ENCODE measurements at places on chromosomes 6 and 20.
A peak's percentile ranks its signal among the peaks of the same experiment; 100 is the strongest.

GRCh38 chr20:61706259-61706961 is 359.3 kb downstream of the TAF4 start:
- DNase-seq = peak; percentile 28

GRCh38 chr20:32482143-32482441 is 103.0 kb downstream of the NOL4L start:
- DNase-seq = no peak

GRCh38 chr6:163288066-163288465 is 126.5 kb upstream of the QKI start:
- DNase-seq = no peak

GRCh38 chr20:62479156-62479555 is 3.4 kb upstream of the GATA5 start:
- DNase-seq = no peak

DNA sequence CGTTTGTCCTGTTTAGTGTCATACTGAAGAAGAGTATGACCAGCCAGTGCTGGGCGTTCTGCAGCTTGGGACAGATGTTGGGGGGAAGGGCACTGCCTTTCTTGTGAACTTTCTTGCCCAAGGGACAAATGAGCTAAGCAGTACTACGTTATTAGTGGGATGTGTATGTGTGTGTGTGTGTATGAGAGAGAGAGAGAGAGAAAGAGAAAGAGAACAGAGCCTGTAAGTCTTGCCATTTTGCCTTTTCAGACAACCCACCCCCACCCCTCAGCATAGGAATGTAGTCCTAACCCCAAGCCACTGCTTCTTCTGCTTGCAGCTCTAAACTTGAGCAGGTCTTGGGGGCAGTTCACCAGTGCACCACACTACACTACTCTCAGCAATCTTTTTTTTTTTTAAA is 45.5 kb downstream of the E2F3 start:
- no peak for DNase-seq

GRCh38 chr6:32459781-32460424 is 20.2 kb downstream of the HLA-DRA start:
- DNase-seq = no peak

DNA sequence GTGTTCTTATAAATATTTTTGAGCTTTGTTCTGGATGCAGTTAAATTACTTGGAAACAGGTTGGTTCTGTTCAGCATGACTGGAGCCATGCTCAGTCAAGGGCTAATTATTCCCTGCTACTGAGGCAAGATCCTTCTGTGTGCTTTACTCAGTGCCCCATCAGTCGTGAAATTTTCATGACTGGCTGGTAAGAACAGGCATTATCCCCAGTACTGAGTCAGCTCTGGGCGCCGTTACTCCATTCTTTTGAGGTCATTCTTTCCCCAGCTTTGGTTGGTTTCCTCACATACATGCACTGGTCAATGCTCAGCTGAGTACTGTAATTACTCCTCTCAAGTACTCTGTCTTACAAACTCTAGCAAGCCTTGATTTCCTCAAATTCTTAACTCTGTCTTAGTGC is 71.3 kb downstream of the CDKAL1 start:
- no peak for DNase-seq

DNA sequence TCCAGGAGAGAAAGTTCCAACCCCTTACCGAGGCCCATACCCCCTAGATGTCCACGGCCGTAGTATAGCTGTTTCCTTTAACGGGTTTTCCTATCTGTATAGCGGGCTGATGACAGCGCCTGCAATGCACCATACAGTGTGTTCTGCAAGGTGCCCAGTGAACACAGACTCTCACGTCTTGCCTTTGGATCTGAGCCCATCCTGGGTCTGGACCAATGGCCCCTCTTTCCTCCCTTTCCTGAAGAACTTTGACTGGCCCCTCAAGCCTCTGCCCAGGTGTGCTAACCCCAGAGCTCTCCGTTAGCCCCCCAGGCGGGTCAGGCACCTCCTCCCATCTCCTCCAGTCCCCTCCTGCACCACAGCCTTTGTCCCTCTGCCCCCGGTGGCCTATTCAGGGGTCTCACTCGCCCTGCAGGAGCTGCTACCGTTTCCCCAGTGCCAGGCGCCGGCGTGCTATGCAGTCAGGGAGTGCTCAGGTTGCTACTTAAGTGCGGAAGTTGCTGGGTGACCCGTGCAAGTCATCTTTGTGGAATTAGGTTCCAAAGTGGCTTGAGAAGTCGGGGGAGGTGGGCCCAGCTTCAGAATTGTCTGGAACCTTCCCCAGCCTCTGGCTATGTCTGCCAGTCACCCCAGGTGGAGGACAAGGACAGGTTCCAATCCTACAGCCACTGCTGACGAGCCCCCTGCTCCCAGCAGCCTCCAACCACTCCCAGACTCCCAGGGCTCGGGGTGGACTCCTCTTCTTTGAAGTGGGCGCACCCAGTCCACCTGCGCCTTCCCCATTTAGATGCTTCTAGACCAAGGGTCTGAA is 35.0 kb upstream of the ZBP1 start:
- no peak for DNase-seq

- DNase-seq = peak; percentile 23
Measured at GRCh38 chr6:136723780-136724179, 68.5 kb downstream of the MAP3K5 start.

GRCh38 chr6:51753635-51754034 is 333.8 kb downstream of the PKHD1 start:
- no peak for DNase-seq

- DNase-seq = peak; percentile 68
Measured at GRCh38 chr20:62595491-62595890, 46.8 kb upstream of the SLCO4A1 start.

DNA sequence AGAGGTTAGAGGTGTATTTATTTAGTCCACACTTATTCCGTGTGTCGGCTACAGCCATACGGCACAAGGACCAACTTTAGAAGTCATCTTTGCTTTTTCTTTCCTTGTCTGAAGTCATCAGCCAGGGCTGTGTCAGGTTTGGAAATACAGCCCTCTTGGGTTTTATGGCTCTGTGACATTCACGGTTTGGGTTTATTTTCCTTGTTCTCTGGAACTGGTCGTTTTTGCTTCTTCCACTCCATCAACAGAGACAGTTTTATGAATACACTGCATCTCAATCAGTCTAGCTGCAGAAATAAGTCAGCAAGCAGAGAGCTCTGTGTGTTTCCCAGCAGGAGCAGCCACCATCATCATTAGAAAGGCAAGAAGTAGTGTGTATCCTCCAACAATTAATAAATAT is 132.5 kb downstream of the TBC1D7 start:
- DNase-seq = no peak

DNA sequence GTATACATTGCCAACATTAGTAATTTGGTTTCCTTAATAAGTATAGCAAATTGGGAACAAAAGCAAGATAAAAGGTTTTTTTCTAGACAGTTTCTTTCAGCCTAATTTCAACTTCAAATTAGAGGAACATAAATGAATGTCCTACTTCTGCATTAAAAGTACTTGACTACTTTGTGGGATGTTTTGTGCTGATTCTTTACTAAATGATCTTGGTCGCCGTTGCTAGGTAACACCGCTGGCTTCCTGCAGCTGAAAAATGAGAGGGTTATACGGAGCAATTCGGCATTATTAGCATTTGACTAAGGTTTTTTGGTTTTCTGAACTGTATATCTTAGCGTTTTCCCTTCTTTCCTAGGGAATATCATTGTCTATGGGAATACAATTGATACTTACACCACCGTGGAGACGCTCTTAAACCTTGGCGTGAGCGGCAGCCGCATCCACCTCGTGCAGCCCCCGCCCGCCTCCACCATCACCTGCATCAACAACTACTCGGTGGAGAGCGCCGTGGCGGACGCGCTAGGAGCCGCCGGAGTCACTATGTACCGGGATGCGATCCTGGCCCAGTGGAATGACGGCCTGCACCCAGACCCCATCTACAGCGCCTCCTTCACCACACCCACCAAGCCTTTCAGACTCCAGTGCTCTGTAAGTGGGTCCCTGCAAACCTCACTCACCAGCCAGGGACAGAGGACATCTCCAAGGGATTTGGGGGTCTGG is 90.9 kb upstream of the INSM1 start:
- no peak for DNase-seq

- DNase-seq = no peak
Measured at GRCh38 chr20:21522481-21523280, 8.8 kb upstream of the NKX2-2 start.

DNA sequence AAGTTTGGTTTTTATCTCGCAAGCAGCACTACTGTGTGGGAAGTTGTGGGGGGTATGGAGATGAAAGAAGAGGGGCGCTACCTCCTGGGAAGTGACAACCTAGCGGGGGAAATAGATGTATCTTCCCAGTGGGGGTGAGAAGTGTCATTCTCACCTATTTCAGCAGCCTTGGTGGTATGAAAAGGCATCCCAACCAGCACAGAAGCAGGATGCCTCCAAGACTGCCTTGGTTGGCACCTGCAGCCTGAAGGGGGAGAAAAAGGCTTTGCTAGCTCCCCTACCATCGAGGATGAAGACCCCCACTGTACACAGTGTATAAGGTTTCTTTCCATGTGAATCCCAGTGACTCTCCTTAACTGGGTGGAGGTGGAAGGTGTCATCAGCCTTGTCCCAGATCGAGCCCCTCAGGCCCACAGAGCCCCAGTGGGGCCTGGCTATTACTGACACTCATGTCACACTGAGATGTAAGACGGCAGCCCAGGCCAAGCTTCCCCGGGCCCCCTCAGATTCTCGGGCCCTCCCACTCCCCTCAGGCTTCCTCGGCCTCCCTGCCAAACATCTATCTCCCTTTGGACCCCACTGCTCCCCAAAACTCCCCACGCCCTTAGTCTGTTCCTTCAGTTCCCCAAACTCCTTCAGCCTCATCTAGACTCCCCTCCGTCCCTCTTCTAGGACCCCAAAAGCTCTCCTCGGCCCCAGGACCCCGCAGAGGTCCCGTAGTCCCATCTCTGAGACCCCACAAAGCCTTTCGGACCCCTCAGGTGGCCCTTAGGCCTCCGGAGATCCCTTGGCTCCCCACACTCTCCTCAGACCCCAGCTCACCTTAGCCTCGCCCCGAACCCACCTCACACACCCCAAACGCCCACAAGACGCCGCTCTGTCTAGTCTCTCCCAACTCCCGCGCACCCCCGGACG is 688 bp downstream of the COMMD7 start:
- DNase-seq = no peak

GRCh38 chr6:90220273-90220672 is 76.4 kb downstream of the BACH2 start:
- DNase-seq = no peak

GRCh38 chr6:122454673-122455072 is 16.9 kb downstream of the SERINC1 start:
- DNase-seq = no peak

GRCh38 chr6:159979136-159979874 is 10.4 kb downstream of the IGF2R start:
- DNase-seq = no peak

Data from RKO (cell line).